ENCODE measurements at places on chromosomes 3 and 15. TPM values are rescaled to one million over a fixed set of nuclear protein-coding genes. Genes with fewer than 3 reads are reported as not detected.

GRCh38 chr3:12955651-12956315, 114.4 kb upstream of the RPL32 start:
- no peak for DNase-seq

The ARL6IP5 gene
- total RNA-seq, result 203 TPM

The ETV5 gene
- 0.47 TPM for total RNA-seq

DNA sequence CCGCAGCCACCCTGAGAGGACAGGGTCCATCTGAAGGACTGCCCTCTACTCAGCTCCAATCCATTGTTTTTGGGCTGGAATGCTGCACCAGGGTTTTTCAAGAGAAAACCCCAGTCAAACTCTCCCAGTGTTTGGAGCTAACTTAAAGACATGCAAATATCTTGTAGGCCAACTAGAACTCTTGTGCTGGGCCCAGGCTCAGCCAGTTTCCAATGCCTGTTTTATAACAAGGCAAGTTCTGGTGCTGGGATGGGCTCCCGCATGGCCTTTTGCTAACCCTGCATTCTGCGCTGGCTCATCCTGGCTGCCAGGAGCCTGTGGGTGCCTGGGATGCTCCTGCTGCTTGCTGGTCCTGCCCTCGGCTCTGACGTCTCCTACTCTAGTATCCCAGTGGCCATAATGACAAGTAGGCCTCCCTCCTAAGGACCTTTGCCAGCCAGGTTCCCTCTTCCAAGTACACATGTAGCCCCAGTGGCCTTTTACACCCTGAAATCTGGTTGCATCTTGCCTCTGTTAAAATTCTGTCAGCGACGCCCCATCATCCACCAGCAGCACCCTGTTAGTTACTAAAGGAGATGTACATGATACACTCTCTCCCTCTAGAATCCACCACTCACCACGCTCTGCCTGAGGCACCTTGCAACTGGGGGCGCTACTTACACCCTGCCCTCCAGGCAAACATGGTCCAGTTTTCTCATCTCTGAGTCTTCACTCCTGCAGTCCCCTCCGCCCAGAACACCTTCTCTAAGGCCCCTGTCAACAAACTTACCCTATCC, 30.5 kb upstream of the RAB6B start:
- no peak for DNase-seq

DNA sequence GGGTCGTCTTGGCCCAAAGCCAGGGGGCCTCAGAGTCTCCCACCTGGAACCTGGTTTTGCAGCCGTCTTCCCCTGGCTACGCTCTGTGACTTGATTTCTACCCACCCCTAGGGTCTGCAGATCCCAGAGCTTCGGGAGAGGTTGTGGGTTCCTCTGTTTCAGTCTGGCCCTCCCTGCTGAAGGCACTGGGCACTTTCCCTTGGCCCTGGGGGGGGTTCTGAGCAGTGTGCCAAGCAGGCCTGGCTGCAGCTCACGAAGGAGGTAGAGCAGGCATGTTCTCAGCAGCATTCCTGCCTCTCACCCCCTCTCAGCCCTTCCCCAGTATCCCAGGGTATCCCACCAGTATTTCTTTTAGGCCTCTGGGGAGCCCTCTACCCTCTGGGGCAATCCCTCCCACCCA, 99.0 kb downstream of the TMEM266 start:
- DNase-seq, result no peak

DNA sequence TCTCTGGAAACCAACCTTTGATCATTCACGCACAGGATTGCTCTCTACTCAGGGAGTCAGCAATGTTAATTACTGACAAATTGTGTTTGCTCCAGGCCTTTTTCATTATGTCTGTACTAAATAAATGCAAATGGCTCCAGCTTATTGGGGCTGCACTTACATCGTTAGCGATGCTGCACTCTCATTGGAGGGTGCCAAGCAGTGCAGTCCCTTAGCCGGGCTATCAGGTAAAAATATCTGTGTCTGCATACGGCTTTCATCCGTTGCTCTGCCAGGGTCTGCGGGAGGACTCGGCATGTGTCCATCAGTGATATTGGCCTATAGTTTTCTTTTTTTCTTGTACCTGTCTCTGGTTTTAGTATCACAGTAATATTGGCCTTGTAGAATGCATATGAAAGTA, 471.5 kb upstream of the CADM2 start:
- no peak for DNase-seq

The HTR3E gene
- total RNA-seq, result not detected

- no peak for DNase-seq
Measured at GRCh38 chr3:159451067-159451466, 537.6 kb upstream of the IL12A start.

- DNase-seq, result no peak
Measured at GRCh38 chr3:28651159-28651558, 302.5 kb upstream of the AZI2 start.

The RTP4 gene
- total RNA-seq, result 24.3 TPM

- no peak for DNase-seq
Measured at GRCh38 chr15:35757361-35757760, 211.4 kb upstream of the DPH6 start.

The ANXA2 gene
- 422 TPM for total RNA-seq

The DUOX1 gene
- total RNA-seq, result not detected

GRCh38 chr3:50423543-50423942, 64.2 kb upstream of the TMEM115 start:
- DNase-seq, result no peak

The ZKSCAN7 gene
- 1.9 TPM for total RNA-seq

- no peak for DNase-seq
Measured at GRCh38 chr3:55728461-55729100, 241.5 kb upstream of the WNT5A start.

The TTC14 gene
- total RNA-seq, result 60.4 TPM

The CCR4 gene
- 42.1 TPM for total RNA-seq

GRCh38 chr15:69838994-69839393, 258.7 kb downstream of the TLE3 start:
- no peak for DNase-seq

DNA sequence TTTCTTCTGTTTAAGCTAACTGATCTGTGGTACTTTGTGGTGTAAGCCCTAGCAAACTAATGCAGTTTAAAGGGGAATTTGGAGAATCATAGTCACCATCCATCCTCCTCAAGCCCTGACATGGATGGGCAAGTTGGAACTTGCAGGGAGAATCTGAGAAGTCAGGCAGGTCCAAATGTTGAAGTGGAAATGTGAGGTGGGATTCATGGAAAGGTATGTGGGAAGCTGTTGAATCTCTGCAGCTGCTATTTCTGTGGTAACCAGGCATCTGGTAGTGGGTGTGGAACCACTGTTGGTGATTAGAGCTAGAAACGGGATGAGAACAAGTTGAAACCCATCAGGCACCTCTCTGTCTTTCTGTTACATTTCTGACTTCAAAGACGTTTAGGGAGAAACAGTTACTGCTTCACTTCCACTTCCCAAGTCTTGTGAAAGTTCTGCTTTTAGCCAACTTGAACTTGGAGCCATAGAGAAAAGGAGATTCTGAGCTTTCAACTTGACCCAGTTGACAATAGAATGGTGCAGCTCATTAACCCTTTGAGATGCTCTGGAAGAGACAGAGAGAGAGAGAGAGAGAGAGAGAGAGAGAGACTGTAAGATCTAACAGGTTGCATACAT, 38.1 kb upstream of the NMNAT3 start:
- DNase-seq, result no peak

- peak; percentile 73 for DNase-seq
Measured at GRCh38 chr3:188309437-188310269, 155.7 kb downstream of the LPP start.

GRCh38 chr3:154428286-154429206, 1.4 kb downstream of the GPR149 start:
- DNase-seq, result no peak

GRCh38 chr3:191236646-191237045, 37.6 kb downstream of the OSTN start:
- no peak for DNase-seq

DNA sequence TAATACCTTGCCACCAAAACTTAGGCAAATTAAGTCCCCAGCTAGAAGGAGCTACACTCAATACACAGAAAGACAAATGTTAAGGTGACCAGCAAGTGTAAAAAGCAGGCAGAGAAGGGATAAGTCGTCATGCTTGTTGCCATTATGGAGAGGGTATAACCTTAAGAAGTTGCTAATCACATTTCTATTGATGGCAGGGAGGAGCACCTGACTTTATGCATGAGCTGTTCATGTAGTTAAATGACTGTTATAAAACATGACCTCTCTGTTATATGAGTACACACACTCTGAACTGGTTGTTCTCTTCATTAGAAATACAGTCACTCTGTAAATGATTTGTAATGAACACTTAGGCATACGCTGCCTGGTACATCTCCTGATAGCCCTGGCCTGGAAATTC, 6.6 kb upstream of the CCNL1 start:
- DNase-seq, result no peak

The CHRM5 gene
- not detected for total RNA-seq

- DNase-seq, result no peak
Measured at GRCh38 chr15:65217526-65218482, 6.5 kb upstream of the CILP start.

The PLA2G4E gene
- total RNA-seq, result 0.05 TPM

- no peak for DNase-seq
Measured at GRCh38 chr15:26771578-26772153, 1.2 kb downstream of the GABRB3 start.

The IL16 gene
- 144 TPM for total RNA-seq

- no peak for DNase-seq
Measured at GRCh38 chr3:54817628-54818027, 110.2 kb downstream of the LRTM1 start.

The CGNL1 gene
- total RNA-seq, result not detected

DNA sequence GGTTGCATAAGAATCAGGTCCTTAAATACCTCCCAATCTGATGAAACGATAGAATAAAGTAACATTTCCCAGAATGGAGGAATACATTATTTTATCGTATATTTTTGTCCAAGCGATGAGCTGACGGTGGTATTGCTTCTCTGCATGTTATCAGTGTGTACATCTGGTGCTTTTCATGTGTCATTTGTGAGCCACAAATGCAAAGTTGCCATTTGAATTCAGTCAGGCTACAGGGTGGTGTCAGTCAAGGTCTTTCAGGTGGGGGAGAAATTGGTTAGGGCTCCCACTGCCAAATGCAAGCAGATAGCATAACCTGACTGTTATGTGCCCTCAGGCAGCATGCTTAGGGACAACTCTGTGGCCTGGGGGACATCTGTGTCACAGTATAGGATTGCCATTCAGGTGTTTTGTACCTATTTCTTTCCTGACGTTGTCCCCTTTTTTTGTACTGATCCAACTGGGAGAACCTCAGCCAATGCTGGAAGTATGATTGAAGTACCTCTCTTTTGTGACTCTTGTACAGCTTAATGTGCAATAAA, 26.5 kb upstream of the TIMP4 start:
- no peak for DNase-seq

GRCh38 chr15:84810073-84810840, 6.9 kb upstream of the ALPK3 start:
- DNase-seq, result no peak

DNA sequence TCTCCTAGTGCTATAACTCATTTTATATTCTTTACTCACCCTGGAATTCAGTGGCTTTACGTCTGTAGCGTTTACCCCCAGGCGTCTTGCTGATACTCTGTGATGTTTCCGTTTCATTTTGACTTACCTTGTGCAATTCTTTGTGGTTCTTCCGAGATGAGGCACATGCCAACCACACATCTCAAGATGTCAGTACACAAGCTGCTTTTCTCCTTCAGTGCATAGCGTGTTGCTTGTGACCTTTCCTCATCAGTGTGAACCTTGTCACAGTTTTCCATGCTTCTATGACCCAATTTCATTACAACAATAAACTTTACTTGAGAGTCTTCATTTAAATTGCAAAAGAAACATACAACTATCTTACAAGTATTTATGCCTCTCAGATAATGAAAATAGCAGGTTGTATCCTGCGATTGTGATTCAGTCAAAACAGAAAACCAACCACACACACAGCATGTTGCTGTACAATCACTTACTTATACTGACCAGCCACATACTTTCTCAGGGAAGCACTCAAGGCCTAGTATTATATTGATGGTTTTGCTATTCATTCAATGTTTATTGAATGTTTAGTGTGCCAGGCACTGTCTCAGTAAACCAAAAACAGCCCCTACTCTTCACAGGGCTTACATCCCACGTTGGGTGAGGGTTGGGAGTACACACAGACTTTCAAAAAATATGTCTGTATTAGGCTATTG, 4.6 kb upstream of the TBL1XR1 start:
- peak; percentile 86 for DNase-seq

GRCh38 chr3:53830944-53831343, 15.3 kb downstream of the CHDH start:
- DNase-seq, result no peak

DNA sequence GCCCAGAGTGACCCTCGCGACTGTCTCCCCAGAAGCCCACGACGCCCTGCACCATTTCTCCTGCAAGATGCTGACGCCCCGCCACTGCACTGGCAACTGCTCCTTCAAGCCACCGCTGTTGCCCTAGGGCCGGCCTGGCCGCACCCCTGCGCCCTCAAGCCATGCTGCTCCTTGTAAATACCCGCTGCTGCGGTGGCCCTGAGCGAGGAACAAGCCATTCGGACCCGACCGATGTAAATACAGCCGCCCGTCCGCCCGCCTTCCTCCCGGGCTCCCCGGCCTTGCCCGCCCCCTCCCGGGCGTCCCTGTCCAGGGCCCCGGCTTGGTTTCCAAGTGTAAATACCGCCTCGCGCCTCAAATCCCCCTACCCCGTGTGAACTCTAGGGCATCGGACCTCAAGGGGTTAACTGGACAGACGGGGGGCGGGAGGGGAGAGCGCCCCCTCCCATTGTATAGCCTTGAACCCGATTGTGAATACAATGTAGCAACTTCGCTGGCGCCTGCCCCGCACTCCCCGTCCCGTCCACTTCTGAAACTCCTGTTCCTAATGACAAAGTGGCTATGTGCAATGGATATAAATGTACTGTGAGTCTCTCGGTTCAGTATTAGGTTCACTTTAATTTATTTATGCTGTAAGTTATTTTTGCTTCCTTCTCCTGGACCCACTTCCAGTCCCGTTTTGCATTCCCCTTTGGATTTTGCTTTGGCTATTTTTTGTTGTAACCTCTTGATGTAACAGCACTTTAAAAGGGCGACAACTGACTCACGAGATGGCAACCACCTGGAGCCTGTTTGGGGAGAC, 5.9 kb downstream of the RNU6-1 start:
- DNase-seq, result peak; percentile 63

DNA sequence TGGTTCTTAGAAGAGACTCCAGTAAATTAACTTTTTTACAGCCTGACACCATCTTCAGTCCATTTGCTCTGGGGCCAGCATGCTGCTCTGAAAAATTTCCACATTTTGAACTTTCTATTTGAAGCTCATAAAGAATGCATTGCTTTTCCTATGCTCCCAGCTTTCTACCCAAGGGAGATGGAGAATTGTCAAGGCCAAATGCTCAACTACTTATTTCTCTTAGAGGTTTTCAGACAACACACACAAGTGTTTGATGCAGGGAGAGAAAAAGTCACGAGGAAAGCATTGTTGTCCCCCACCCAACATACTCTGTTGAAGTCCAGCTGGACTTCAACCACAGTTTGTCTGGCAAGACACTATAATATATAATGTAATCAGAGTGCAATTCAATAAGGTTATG, 100.3 kb upstream of the CADPS start:
- DNase-seq, result no peak

The AGBL1 gene
- not detected for total RNA-seq

- no peak for DNase-seq
Measured at GRCh38 chr15:68868296-68868695, 47.6 kb upstream of the ANP32A start.

- DNase-seq, result no peak
Measured at GRCh38 chr3:50208677-50209344, 3.7 kb downstream of the SLC38A3 start.

Measured in activated CD8-positive, alpha-beta memory T cell treated with anti-CD3 and anti-CD28 coated beads, Interleukin-2, amount 10 ng/mL, durations not matched to agents 7 days and 5 days (primary cell).